ENCODE measurements at places on chromosomes 1 and 21.
A peak's percentile ranks its signal among the peaks of the same experiment; 100 is the strongest.

- no peak for DNase-seq
Observed at GRCh38 chr1:38656726-38657125, 202.8 kb downstream of the RRAGC start.

GRCh38 chr1:113088972-113089371 is 16.0 kb downstream of the LRIG2 start:
- DNase-seq: no peak

DNA sequence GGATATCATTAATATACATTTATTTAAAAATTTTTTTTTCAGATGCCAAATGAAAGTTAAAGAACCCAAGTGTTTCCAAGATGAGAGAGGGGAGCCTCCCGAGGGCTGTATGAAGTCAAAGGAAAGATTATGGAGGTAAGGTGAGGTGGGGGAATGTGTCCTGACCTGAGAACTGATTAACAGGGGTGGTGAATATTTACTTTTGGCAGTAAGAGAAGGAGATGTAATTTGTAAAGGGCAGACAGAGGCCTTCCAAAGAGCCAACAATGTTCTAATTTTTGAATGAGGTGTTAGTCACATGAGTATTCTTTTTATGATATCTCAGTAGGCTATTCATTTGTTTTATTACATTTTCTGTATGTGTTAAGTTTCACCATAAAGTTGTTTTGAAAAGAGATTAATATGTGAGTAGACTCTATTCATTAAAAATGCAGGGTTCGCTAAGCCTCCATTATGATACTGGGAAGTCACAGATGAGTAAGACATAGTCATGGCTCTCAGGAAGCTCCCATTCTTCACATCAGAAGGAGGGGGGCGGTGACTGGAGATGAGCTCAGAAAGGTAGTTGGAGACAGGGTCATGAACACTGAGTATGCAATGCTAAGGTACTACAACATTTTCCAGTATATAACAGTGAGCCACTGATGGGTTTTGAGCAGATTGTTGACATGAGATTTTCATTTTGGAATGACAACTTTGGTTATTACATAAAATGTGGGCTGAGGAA is 62.4 kb upstream of the TNFSF18 start:
- no peak for DNase-seq

GRCh38 chr1:61523893-61524605 is 200.9 kb downstream of the TM2D1 start:
- DNase-seq: no peak

DNA sequence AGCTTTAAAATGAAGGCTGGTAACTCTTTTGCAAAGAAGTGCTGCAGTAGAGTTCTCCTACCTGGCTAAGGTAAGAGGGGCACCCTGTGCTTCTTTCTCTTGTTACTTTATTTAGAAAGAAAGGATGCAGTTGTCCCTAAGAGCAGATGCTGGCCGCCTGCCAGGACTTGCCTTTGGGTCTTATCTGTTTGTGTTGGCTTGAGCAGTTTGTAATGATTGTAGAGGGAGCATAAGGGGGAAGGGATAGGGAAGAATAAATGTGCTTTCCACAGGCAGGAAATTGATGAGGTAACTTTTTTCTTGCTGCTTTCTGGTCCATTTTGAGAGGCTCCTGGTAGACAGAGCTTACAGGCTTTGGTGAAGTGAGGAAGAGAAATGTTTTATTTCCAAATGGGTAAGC is 229.6 kb downstream of the HHAT start:
- no peak for DNase-seq

DNA sequence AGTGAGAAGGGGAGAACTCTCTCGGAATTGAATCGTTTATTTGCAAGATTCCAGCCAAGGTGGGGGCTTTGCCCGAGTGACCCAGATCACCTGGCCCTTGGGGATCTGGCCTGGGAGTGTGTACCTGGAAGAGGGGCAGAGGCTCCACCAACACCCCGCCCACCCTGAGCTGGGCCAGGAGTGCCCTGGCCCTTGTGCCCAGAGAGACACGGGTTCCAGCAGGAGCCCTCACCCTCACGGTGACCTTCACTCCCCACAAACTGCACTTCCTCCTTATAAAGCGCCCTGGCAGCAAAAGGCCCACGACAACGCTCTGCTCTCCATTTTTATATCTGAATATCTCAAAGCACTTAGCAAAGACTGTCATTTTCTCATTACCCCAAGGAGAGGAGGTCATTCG is 16.6 kb downstream of the CASZ1 start:
- no peak for DNase-seq

- no peak for DNase-seq
Observed at GRCh38 chr1:20724364-20725188, 6.8 kb upstream of the KIF17 start.

DNA sequence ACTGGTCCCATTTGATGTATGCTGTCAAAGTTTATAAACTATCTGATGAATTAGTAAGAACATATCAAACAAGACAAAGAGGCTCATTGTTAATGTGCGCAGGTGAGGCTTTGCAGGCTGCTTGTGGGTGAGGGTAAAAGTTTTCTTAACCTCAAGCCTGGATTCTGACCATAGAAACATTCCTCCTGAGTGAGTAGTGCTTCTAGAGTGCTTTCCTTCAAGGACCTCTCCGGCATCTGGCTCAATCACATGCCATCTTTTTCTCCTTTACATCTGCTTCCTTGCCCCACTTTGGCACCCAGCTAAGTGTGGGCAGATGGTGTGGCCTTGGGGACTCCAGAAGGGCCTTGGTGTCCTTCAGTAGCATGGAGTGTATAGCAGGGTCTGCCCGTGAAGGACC is 104.0 kb downstream of the ROR1 start:
- DNase-seq: no peak

GRCh38 chr1:11071463-11072215 is 11.8 kb upstream of the SRM start:
- DNase-seq: no peak

DNA sequence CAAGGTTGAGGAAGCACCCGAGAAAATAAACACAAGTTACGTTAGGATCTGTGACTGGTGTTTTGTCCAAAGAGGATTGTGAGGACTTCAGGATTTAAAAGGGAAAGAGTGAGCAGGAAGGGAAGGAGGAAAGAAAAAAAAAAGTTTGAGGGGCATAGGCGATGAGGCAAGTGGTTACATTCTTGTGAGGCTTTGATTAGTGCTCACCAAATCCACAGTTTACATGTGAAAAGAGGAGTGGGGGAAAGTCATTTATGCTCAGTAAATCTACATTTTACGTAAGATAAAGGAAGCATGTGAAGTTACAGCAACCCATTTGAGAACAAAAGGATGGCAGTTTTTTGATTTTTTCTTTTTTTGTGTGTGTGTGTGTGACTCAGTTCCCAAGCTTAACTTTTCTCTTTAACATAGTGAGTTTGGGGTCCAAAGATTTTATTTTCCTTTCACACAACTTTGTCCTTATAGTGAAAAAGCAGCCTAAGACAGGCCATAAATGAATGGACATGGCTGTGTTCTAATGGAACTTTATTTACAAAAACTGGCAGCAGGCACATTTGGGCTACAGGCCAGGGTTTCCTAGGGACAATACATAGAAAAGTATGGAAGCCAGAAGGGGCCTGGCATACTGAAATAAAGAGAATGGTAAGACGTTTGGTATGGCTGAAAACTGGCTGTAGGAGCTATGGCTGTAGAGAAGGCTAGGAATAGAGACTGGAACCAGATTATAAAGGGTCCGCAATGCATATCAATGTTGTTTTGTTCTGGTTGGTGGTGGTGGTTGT is 121.7 kb downstream of the FGGY start:
- peak; percentile 81 for DNase-seq

DNA sequence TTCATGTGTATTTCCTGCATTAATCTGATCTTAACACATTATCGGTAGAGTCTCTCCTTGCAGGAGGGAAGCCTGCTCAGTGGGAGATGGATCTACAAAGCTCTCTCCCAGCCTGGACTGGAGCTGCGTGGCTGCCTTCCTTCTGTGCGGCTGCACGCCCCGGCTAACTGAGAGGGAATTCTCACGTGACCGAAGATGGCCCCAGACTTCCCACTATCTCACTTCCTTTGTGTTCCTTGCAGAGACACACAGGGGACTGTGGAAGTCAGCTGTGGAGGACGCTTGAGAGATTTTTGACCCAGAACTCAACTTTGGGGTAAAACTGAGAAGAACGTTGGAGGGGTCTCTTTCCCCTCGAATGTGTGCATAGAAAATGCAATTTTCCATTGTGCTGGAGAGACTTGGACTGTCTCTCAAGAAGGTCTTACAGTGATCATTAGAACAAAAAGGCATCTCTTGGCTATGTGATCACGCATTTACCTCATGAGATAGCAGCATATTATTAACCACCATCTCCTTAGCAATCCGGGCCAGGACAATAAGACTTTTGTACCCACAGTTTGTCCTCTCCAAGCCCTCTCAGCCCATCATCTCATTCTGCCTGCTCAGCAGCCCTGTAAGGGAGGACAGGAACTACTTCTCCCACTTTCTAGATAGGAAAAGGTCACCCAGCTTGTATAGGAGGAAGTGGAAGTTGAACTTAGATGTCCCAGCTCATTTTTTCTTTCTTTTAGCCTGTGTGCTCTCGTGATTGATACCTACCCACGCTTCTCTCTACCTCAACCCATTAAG is 49.3 kb upstream of the TARBP1 start:
- no peak for DNase-seq

GRCh38 chr1:10679496-10680220 is 116.8 kb downstream of the CASZ1 start:
- peak; percentile 77 for DNase-seq

DNA sequence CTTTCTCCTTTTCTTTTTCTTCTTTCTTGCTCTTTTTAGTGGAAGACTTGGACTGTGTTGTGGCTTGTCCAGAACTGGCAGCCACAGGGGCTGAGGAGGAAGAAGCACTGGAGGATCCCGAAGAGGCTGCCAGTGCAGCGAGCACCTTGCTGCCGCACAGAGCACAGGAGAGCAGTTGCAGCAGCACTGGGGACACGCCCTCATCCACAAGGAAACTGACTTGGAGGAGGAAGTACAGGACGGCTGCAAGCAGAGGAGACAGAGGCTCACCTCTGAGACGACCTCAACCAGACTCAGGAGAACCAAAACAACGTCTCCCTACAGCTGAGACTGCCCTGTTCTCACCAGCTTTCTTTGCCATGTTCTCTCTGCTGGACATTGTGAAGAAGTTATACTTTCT is 88.9 kb downstream of the UBR4 start:
- no peak for DNase-seq
